T-helper 2 cell treated with Interferon-gamma antibody and Interleukin-4, amounts not matched to agents 5 μg/mL and 100 μg/mL, for 36 hours (primary cell): ENCODE measurements at places on chromosomes 3 and 15.
A peak's percentile ranks its signal among the peaks of the same experiment; 100 is the strongest.

GRCh38 chr3:43153216-43154083 lies 47.6 kb upstream of the POMGNT2 start:
- H3K27me3 ChIP-seq: peaks cover 13% of the 10 kb centered on the region
- no peak overlapping the region for H3K27ac ChIP-seq
- DNase-seq: no peak
- H3K4me3 ChIP-seq: no peak overlapping the region
- H3K4me1 ChIP-seq: no peaks in the 10 kb centered on the region

- H3K27ac ChIP-seq: no peak overlapping the region
- DNase-seq: no peak
- H3K36me3 ChIP-seq: peaks cover 2% of the 10 kb centered on the region
- H3K4me3 ChIP-seq: no peak overlapping the region
- H3K27me3 ChIP-seq: peaks cover 4% of the 10 kb centered on the region
These were observed 25.8 kb upstream of the CSTA start for GRCh38 chr3:122299215-122299614.

DNA sequence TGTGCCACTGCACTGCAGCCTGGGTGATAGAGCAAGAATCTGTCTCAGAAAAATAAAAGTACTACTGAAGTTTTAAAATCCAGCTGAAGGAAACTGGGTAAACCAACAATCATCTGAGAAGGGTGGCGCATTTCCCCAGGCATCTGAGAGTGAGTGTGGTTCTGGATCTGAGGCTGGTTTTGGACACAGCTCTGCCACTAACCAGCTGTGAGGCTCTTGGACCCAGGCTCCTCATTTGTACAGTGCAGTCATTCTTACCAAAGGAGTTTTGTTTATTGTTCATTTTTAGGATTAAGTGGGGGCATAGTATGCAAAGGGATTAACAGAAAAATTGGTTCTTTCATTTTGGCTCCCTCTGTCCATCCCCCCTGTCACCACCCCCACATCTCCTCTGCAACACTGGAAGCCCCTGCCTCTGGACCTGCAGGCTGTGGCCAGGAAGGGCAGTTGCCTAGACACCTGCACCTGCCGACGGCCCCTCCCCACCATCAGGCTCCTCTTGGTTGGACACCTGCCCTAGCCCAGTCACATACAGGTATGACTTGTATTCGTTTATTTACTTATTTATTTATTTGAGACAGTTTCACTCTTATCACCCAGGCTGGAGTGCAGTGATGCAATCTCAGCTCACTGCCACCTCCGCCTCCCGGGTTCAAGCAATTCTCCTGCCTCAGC lies 8.8 kb downstream of the NUP210 start:
- no peak for DNase-seq
- H3K27ac ChIP-seq: no peak overlapping the region
- peaks cover 33% of the 10 kb centered on the region for H3K4me1 ChIP-seq
- H3K36me3 ChIP-seq: peaks cover 40% of the 10 kb centered on the region
- no peak overlapping the region for H3K4me3 ChIP-seq

DNA sequence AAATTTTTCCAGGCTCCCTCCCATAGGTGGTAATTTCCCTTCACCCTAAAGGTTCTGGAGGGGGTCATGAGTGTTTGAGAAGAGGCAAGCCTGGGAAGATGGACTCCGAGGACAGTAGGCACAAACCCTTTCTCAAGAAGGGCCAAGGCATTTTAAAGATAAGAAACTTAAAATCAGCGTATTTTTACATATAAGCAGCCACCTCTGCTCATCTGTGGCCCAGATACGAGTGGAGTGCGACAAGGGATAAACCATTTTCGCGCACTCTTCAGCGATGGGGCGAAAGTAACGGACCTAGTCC lies 539 bp downstream of the RASSF1 start:
- H3K36me3 ChIP-seq: peaks cover 46% of the 10 kb centered on the region
- H3K4me3 ChIP-seq: peak overlapping the region; percentile 96
- DNase-seq: no peak
- no peaks in the 10 kb centered on the region for H3K27me3 ChIP-seq

- H3K4me1 ChIP-seq: no peaks in the 10 kb centered on the region
- H3K4me3 ChIP-seq: no peak overlapping the region
- DNase-seq: no peak
- H3K27me3 ChIP-seq: no peaks in the 10 kb centered on the region
- H3K36me3 ChIP-seq: no peaks in the 10 kb centered on the region
These were observed 111.1 kb upstream of the HACD2 start for GRCh38 chr3:123695731-123696640.

- no peaks in the 10 kb centered on the region for H3K27me3 ChIP-seq
- H3K27ac ChIP-seq: peak overlapping the region; percentile 15
- DNase-seq: no peak
- peaks cover 5% of the 10 kb centered on the region for H3K36me3 ChIP-seq
- no peak overlapping the region for H3K4me3 ChIP-seq
- no peaks in the 10 kb centered on the region for H3K4me1 ChIP-seq
These were observed 22.8 kb downstream of the EHD4 start for GRCh38 chr15:41949401-41950126.

DNA sequence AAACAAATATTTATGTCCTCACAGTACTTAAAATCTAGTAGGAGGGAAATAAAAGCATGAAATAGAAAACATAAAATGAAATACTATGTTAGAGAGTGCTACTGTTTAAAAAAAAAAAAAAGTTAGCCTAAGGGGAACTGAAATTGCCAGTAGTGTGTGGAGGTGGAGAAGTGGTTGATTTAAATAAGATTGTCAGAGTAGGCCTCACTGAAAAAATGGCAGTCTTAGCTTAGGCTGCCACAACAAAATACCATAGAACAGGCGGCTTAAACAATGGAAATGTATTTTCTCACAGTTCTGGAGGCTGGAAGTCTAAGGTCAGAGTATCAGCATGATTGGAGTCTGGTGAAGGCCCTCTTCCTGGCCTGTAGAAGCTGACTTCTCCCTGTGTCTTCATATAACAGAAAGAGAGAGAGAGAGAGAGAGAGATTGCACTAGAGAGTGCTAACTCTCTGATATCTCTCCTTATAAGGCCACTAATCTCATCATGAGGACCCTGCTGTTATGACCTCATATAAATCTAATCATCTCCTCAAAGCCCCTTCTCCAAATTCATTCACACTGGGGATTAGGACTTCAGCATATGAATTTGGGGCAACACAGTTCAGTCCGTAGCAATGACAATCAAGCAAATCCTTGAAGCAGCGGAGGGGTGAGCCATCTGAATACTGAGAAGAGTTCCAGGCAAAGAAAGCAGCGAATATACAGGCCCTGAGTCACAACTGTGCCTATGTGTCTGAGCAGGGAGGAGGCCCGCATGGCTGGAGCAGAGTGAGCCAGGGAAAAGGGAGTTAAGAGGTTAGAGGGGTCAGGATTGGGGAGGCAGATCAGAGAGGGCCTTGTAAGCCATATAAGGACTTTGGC lies 23.6 kb upstream of the LRRC34 start:
- H3K4me1 ChIP-seq: no peaks in the 10 kb centered on the region
- H3K27ac ChIP-seq: no peak overlapping the region
- H3K4me3 ChIP-seq: no peak overlapping the region
- no peaks in the 10 kb centered on the region for H3K36me3 ChIP-seq
- H3K27me3 ChIP-seq: peaks cover 15% of the 10 kb centered on the region

DNA sequence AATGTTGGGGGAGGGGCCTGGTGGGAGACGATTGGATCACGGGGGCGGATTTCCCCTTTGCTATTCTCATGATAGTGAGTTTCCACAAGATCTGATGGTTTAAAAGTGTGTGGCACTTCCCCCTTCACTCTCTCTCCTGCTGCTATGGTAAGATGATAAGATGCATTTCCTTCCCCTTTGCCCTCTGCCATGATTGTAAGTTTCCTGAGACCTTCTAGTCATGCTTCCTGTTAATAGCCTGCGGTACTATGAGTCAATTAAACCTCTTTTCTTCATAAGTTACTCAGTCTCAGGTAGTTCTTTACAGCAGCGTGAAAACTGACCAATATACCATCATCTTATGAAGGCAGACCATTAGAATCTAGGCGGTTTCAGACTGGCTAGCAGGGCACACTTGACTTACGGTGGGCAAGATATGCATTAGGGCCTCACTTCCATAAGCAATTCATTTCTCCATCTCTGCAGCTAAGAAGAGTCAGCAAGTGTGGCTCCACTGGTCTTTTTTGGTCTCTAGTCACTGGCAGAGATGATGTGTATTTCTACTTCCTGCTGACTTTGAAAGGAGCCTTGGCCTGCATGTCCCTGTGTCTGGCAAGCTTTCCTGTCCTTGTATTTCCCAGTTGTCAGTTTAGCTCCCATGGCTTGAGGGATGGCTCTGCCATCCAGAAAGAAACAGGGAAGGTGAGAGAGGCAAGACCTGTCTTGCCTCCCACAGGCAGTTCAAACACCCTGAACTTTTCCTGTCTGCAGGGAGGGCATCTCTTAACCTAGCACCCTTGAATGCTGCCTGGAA lies 109.0 kb upstream of the ADAMTS9 start:
- DNase-seq: no peak
- H3K4me1 ChIP-seq: no peaks in the 10 kb centered on the region
- H3K27ac ChIP-seq: no peak overlapping the region

GRCh38 chr3:127851899-127852298 lies 29.6 kb upstream of the MGLL start:
- no peak overlapping the region for H3K4me3 ChIP-seq
- H3K27ac ChIP-seq: no peak overlapping the region
- DNase-seq: no peak
- H3K27me3 ChIP-seq: peaks cover 12% of the 10 kb centered on the region

DNA sequence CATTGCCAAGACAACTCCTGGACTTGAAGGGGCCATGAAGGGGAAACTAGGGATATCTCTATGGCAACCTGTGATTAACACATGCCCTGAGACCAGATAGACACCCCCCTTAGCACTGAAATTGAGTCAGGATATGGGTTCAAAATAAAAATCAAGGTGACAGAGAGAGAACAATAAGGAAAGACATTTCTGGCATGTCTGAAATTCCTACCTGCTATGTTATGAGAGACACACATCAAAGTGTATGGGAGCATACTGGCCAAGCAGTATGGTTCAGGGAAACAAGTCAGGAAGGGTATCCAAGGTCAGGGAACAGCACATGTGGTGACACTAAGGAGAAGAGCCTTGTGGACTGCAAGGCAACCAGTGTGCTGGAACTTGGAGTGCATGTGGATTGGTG lies 388.7 kb downstream of the SHQ1 start:
- peaks cover 6% of the 10 kb centered on the region for H3K4me1 ChIP-seq
- no peak for DNase-seq
- no peaks in the 10 kb centered on the region for H3K27me3 ChIP-seq
- H3K36me3 ChIP-seq: no peaks in the 10 kb centered on the region
- no peak overlapping the region for H3K4me3 ChIP-seq

- H3K36me3 ChIP-seq: peaks cover 9% of the 10 kb centered on the region
- peaks cover 5% of the 10 kb centered on the region for H3K4me1 ChIP-seq
- H3K27ac ChIP-seq: no peak overlapping the region
- no peaks in the 10 kb centered on the region for H3K27me3 ChIP-seq
- DNase-seq: no peak
- H3K4me3 ChIP-seq: no peak overlapping the region
These were observed 26.2 kb downstream of the ATP13A3 start for GRCh38 chr3:194460566-194460965.

- H3K4me1 ChIP-seq: peaks cover 10% of the 10 kb centered on the region
- H3K27ac ChIP-seq: no peak overlapping the region
- H3K27me3 ChIP-seq: no peaks in the 10 kb centered on the region
- no peak for DNase-seq
- H3K36me3 ChIP-seq: peaks cover 59% of the 10 kb centered on the region
These were observed 35.4 kb upstream of the GP5 start for GRCh38 chr3:194434503-194434902.

DNA sequence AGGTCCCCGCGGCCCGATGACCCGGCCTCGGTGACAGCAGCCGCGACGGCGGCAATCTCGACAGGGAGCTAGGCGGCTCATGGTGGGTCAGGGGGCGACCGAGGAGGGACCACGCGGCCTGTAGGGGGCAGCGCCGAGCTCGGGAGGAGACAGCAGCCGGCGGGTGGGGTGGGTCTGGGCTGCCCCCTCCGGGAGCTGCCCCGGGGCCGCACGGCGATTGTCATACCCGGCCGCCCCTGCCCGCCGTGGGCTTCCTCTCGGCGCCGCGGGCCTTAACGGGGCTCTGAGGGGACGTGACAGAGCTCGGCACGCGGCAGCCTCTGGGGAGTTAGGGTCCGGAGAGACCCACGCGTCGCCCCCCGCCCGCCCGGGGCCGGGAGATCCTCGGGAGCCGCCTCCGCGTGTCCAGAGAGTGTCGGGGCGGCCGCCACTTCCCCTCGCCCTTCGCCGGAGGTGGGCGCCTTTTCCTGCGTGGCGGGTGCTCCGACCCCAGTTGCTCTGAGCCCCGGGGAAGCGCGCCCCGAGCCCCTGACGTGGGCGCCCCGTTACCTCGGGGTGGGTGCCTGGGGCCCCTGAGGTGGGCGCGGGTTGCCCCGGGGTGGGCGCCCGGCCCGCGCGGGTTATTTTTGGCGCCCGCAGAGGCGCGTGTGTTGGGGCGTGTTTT lies 539 bp upstream of the PLCL2 start:
- H3K27me3 ChIP-seq: peaks cover 12% of the 10 kb centered on the region
- peak; percentile 61 for DNase-seq
- H3K4me3 ChIP-seq: peak overlapping the region; percentile 93
- H3K36me3 ChIP-seq: peaks cover 13% of the 10 kb centered on the region
- H3K27ac ChIP-seq: peak overlapping the region; percentile 98

DNA sequence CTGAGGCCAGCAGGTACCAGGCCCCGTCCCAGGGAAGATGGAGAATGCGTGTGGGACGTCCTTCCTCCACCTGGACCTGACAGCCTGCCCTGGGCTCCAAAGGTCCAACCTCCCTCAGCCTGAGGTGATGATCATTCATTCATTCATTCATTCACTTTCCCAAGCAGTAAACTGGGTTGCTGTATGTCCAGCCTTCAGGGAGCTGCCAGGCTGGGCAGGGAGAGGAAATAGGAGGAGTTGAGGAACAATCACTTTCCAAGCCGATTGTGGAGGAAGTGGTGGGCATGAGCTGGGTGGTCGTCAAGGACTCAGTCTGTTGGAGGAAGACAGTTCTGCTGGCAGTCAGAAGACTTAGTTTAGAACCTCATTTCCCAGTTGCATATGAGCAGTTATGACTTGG lies 10.2 kb upstream of the CCDC33 start:
- no peaks in the 10 kb centered on the region for H3K36me3 ChIP-seq
- no peak overlapping the region for H3K27ac ChIP-seq
- no peaks in the 10 kb centered on the region for H3K4me1 ChIP-seq
- no peak for DNase-seq
- H3K27me3 ChIP-seq: peaks cover 28% of the 10 kb centered on the region
- H3K4me3 ChIP-seq: no peak overlapping the region

DNA sequence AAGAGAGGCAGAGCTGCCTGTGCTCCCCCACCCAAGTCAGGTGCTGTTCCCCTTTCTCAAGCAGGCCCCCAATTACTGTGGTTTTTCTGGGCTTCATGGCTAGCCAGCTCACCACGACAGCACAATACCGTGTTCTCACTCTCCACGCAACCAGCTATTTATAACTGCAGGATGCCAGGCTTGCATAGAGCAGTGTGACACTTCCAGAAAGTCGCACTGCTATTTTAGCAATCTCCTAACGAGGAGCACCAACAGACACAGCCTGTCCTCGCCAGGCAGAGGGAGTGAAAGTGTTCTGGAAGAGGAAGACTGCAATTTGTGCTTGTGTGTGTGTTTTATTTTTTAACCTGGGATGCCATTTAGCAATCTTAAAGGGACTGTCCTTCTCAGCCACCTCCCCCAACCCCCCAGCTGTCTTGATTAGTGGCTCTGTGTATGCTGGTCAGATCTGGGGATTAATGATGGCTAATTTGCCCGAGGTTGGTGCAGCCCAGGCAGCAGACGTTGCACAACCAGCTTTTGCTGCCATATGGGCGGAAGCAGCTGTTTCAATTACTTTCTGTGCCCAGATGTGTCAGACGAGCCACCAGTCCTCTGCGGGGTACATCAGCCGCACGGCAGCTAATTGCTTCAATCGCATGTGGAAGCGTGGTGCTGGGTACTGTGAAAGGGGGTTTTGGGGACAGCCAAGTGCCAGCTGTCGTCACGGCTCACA lies 268.0 kb upstream of the ARRDC4 start:
- no peaks in the 10 kb centered on the region for H3K27me3 ChIP-seq
- H3K4me1 ChIP-seq: no peaks in the 10 kb centered on the region
- H3K27ac ChIP-seq: no peak overlapping the region
- no peaks in the 10 kb centered on the region for H3K36me3 ChIP-seq
